GM23338 (cell line): ENCODE measurements at places on chromosomes 12 and 14.

DNA sequence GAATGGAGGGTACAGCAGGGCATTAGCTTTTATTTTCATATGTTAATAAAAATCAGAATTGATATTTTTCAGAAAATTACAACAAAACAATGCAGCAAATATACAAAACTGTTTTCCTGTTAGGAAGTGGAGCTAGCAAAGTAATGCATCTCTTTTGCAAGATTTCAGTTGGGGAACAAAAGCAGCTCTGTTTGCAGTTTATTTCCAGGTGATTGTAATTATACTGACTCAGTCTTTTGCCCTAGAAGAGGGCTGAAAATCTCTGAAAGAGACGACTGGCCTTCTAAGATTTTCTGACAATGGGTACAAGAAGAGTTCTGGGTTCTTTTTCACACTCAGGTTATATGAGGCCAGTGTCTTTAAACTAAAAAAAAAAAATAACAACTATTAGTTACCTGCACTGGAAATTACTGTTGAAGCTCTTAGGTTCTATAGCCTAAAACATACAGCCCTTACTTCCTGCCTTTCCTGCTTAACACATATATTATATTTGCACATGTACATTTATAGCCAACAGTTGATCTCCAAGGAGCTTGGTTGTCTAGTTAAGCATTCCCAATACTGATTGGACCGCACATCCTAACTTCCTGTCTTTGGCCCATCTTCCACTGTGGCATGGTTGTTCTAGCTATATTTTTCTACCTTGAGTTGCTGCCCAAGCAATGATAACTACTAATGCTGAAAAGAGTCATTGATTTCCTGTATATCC is 199.1 kb upstream of the KRR1 start:
- H3K4me3 ChIP-seq, result no peak overlapping the region
- no peak overlapping the region; the same call in 1 of the 2 replicates for H3K27ac ChIP-seq
- H3K27me3 ChIP-seq, result no peaks in the 10 kb centered on the region

- H3K27ac ChIP-seq, result no peak overlapping the region
- H3K4me3 ChIP-seq, result no peak overlapping the region
- H3K36me3 ChIP-seq, result no peaks in the 10 kb centered on the region
- peaks cover 2% of the 10 kb centered on the region for H3K4me1 ChIP-seq
- no peak for DNase-seq
Measured at GRCh38 chr14:75120541-75121291, 6.1 kb downstream of the NEK9 start.

DNA sequence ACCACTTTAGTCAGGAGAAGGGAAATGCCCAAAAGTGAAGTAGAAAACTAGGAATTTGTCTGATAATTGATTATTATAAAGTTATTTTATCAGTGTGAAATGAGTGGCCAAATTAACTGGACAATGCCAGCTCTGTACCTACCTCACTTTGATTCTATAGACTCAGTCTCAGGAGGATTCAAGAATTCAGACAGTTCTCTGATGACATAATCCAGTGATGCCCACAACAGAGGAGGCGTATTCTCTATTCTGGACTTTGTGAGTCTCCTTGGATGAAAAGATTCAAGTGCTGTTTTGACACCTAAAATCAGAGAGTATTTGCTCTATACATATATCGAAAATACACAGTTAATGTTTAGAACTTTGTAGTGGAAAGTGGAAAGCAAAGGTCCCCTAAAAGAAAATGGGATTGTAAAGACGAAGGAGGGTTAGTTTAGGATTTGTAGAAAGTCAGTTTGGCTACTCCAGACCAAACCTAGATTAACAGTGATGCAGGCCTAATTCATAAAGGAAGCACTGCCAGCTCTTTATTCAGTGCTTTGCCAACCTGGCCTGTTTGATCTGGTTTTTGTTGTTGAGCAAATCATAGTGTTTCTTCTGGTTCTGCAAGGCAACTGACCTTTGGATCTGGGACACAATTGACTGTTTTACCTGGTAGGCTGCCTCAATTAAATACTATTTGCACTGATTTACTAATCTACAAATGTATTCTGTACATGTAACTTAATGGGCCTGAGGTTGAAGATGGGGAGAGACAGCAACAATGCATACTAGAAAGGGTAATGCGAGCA is 67.4 kb downstream of the DAD1 start:
- no peak for DNase-seq
- H3K4me1 ChIP-seq, result no peaks in the 10 kb centered on the region
- no peak overlapping the region for H3K27ac ChIP-seq

DNA sequence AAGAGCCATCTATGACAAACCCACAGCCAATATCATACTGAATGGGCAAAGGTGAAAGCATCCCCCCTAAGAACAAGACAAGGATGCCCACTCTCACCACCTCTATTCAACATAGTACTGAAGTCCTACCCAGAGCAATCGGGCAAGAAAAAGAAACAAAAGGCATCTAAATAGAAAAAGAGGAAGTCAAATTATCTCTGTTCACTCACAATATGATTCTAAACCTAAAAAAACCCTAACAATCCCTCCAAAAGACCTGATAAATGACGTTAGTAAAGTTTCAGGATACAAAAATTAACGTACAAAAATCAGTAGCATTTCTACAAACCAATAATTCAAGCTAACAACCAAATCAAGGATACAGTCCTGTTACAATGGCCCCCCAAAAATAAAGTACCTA is 26.9 kb downstream of the MDM1 start:
- H3K27me3 ChIP-seq, result no peaks in the 10 kb centered on the region
- no peak for DNase-seq
- no peaks in the 10 kb centered on the region for H3K4me1 ChIP-seq
- no peak overlapping the region for H3K27ac ChIP-seq
- no peak overlapping the region for H3K4me3 ChIP-seq
- no peaks in the 10 kb centered on the region for H3K36me3 ChIP-seq

DNA sequence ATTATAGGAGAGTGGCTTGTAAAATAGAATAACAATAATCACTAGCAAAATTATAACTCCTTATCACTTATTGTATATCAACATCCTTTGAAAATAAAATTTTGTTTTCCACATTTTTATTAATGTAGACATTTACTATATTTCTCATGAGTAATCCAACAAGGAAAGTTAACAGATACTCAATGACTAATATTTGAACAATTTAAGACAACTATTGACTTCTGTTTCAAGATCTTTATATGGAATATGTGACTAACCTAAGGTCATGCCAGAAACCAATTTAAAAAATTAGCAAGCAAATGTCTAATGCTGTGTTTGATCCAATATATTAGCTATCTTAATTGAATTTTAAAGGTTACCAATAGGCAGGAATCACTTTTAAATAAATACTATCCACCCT is 638.5 kb upstream of the FLRT2 start:
- no peak for DNase-seq
- H3K27me3 ChIP-seq, result no peaks in the 10 kb centered on the region
- no peaks in the 10 kb centered on the region for H3K4me1 ChIP-seq
- no peaks in the 10 kb centered on the region for H3K36me3 ChIP-seq
- H3K4me3 ChIP-seq, result no peak overlapping the region
- H3K27ac ChIP-seq, result no peak overlapping the region
